ENCODE measurements at places on chromosomes 3 and 15. TPM values are rescaled to one million over a fixed set of nuclear protein-coding genes. Genes with fewer than 3 reads are reported as not detected.

DNA sequence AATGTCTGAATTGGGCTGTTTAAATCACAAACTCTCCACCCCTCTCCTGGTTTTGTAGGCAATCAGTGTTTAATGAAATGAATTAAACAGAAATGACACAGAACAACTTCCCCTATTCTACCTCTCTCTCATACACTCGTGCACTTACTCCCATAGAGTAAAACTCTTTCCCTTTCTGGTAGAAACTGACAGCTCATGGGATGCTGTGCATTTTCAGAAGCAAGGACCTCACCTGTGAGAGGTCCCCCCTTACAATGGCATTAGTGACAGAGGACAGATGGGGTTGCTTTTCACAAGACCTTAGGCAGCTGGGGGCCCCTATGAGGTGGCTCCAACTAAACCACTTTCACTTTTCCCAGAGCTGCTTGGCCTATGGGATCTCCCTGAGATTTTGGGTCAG lies 31.9 kb downstream of the PARP16 start:
- no peaks in the 10 kb centered on the region for H3K27me3 ChIP-seq
- H3K4me1 ChIP-seq, result no peaks in the 10 kb centered on the region
- no peak overlapping the region for H3K27ac ChIP-seq

The SLMAP gene
- 81.0 TPM for total RNA-seq

GRCh38 chr3:40307176-40307575 lies 2.3 kb upstream of the EIF1B start:
- no peak for DNase-seq
- H3K27ac ChIP-seq, result no peak overlapping the region
- H3K4me3 ChIP-seq, result no peak overlapping the region
- H3K36me3 ChIP-seq, result peaks cover 10% of the 10 kb centered on the region

The TICRR gene
- total RNA-seq, result 24.8 TPM

The TNIK gene
- 24.1 TPM for total RNA-seq

DNA sequence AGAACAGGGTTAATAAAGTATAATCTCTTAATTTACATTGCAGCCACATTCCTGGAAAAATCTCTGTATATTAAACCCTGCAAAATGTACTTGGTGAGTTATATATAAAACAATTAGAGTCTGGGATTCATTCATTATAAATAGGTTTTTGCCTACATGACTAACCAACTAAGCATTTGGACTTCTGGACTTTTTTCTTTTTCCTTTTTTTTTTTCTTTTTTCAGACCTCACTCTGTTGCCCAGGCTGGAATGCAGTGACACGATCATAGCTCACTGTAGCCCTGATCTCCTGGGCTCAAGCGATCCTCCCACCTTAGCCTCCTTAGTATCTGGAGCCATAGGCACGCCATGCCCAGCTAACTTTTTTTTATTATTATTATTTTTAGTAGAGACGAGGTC lies 4.5 kb downstream of the DNAJC13 start:
- no peaks in the 10 kb centered on the region for H3K36me3 ChIP-seq
- no peaks in the 10 kb centered on the region for H3K27me3 ChIP-seq
- no peak for DNase-seq
- H3K4me1 ChIP-seq, result no peaks in the 10 kb centered on the region

GRCh38 chr3:65338571-65338970 lies 650.8 kb upstream of the ADAMTS9 start:
- H3K27me3 ChIP-seq, result peaks cover 12% of the 10 kb centered on the region
- H3K36me3 ChIP-seq, result no peaks in the 10 kb centered on the region
- H3K27ac ChIP-seq, result no peak overlapping the region
- H3K4me1 ChIP-seq, result no peaks in the 10 kb centered on the region
- H3K4me3 ChIP-seq, result no peak overlapping the region

- no peaks in the 10 kb centered on the region for H3K27me3 ChIP-seq
- no peaks in the 10 kb centered on the region for H3K36me3 ChIP-seq
- H3K4me3 ChIP-seq, result no peak overlapping the region
- H3K27ac ChIP-seq, result no peak overlapping the region
Measured at GRCh38 chr15:84872009-84872910, 12.2 kb upstream of the SLC28A1 start.

DNA sequence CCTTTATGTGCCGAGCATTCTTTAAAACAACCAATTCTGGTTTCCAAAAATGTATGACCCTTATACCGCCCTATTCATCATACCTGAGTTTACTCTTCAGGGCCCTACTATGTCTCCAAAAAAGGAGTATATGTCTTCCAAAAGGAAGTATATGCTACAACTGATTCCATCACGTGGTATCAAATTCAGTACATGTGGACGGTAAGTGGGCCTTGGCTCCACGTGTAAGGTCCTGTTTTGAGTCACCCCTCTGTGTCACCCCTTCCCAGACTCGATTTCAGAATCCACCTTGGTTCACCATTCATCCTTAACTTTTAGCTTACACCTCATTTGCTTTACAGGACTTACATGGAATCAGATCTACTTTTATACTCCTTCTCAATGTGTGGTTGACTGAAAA lies 37.8 kb downstream of the ABHD2 start:
- H3K4me1 ChIP-seq, result peaks cover 17% of the 10 kb centered on the region
- H3K4me3 ChIP-seq, result no peak overlapping the region
- no peak for DNase-seq
- no peaks in the 10 kb centered on the region for H3K36me3 ChIP-seq
- no peaks in the 10 kb centered on the region for H3K27me3 ChIP-seq

- DNase-seq, result no peak
- no peaks in the 10 kb centered on the region for H3K36me3 ChIP-seq
- no peaks in the 10 kb centered on the region for H3K4me1 ChIP-seq
- H3K4me3 ChIP-seq, result no peak overlapping the region
- H3K27ac ChIP-seq, result no peak overlapping the region
- H3K27me3 ChIP-seq, result no peaks in the 10 kb centered on the region
Measured at GRCh38 chr15:89009080-89009479, 79.2 kb upstream of the ABHD2 start.

The ALDH1A3 gene
- total RNA-seq, result 248 TPM

The NUDT16 gene
- total RNA-seq, result 9.7 TPM

The NOX5 gene
- 0.91 TPM for total RNA-seq

DNA sequence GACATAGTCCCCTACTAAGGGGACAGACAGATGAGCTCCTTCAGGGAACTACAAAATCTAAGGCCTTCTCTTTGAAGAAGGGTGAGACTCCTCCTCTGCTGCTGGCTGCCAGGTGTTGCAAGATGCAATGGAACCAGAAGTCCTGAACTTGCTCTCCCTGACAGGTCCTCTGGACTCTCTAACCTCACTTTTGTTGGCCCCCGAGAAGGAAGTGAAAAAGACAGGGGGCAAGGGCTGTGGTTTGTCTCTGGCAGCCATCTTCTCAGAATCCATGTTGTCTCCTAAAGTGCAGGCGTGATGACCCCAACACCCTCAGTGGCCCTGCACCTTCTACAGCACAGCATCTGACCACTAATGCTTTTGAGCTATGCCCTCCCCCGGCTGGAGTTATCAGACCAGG lies 292.5 kb downstream of the CHST2 start:
- H3K36me3 ChIP-seq, result no peaks in the 10 kb centered on the region
- H3K4me3 ChIP-seq, result no peak overlapping the region
- H3K4me1 ChIP-seq, result no peaks in the 10 kb centered on the region
- H3K27me3 ChIP-seq, result no peaks in the 10 kb centered on the region

DNA sequence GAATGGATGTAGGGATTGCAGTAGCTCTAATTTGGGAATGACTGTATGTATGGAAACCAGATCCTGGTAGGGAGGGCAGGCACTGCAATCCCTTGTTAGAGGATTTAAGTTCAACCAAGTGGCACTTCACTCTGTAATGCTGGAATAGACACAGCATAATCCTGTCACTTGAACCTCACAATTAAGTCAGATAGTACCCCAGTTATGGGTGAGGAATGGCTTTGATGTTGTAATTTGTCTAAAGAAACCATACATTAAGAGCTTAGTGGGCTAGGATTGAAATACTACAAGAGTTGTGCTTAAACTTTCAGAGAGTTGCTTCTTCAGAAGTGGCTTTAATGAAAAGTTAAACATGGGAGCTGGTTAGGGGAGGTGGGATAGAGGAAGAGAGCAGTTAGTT lies 9.3 kb downstream of the RAB7A start:
- H3K27me3 ChIP-seq, result no peaks in the 10 kb centered on the region
- peaks cover 2% of the 10 kb centered on the region for H3K36me3 ChIP-seq
- no peak overlapping the region for H3K4me3 ChIP-seq
- DNase-seq, result no peak
- H3K4me1 ChIP-seq, result no peaks in the 10 kb centered on the region

- H3K4me3 ChIP-seq, result no peak overlapping the region
- H3K36me3 ChIP-seq, result peaks cover 19% of the 10 kb centered on the region
- no peak overlapping the region for H3K27ac ChIP-seq
- H3K27me3 ChIP-seq, result no peaks in the 10 kb centered on the region
- no peaks in the 10 kb centered on the region for H3K4me1 ChIP-seq
Measured at GRCh38 chr15:64400583-64400982, 12.9 kb downstream of the TRIP4 start.

GRCh38 chr3:7697548-7697947 lies 804.1 kb upstream of the LMCD1 start:
- DNase-seq, result no peak
- no peaks in the 10 kb centered on the region for H3K36me3 ChIP-seq
- H3K4me3 ChIP-seq, result no peak overlapping the region

The CLDN1 gene
- total RNA-seq, result 0.20 TPM

DNA sequence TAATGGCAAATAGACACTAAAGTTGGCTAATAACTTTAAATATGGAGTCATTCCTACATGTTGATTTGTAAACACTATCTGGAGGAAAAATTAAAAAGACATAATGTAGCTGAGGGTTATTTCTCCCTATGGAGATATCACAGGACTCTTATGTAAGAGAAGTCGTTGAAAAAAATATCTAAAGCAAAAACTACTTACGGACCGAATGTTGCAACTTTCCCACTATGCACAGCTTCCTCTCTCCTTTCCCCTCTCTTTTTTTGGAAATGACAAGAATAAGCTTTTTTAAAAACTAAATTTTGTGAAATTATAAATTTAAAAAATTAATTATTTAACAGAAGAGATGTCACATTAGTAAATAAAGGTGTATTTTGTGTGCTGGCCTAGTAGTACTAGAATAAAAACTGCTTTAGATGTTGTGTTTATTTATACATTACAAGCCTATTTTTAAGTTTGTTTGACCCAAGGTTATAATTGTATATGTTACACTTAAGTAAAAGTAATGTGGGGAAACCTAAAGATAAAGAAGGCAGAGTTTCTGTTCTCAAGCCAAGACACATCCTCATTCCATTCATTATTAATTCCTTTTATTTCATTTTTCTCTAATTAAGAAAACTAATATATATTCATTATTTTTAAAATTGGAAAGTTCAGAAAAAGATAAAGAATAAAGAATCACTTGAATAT lies 20.7 kb upstream of the PPARG start:
- H3K36me3 ChIP-seq, result no peaks in the 10 kb centered on the region
- H3K4me1 ChIP-seq, result peaks cover 9% of the 10 kb centered on the region
- H3K27me3 ChIP-seq, result no peaks in the 10 kb centered on the region
- no peak for DNase-seq
- H3K4me3 ChIP-seq, result no peak overlapping the region

GRCh38 chr15:55241891-55242290 lies 45.1 kb upstream of the RSL24D1 start:
- no peaks in the 10 kb centered on the region for H3K27me3 ChIP-seq
- no peaks in the 10 kb centered on the region for H3K36me3 ChIP-seq
- no peaks in the 10 kb centered on the region for H3K4me1 ChIP-seq

GRCh38 chr3:38140326-38141172 lies 2.1 kb downstream of the MYD88 start:
- no peaks in the 10 kb centered on the region for H3K36me3 ChIP-seq
- H3K4me1 ChIP-seq, result peaks cover 16% of the 10 kb centered on the region
- DNase-seq, result no peak
- H3K27me3 ChIP-seq, result no peaks in the 10 kb centered on the region
- no peak overlapping the region for H3K27ac ChIP-seq
- H3K4me3 ChIP-seq, result no peak overlapping the region

DNA sequence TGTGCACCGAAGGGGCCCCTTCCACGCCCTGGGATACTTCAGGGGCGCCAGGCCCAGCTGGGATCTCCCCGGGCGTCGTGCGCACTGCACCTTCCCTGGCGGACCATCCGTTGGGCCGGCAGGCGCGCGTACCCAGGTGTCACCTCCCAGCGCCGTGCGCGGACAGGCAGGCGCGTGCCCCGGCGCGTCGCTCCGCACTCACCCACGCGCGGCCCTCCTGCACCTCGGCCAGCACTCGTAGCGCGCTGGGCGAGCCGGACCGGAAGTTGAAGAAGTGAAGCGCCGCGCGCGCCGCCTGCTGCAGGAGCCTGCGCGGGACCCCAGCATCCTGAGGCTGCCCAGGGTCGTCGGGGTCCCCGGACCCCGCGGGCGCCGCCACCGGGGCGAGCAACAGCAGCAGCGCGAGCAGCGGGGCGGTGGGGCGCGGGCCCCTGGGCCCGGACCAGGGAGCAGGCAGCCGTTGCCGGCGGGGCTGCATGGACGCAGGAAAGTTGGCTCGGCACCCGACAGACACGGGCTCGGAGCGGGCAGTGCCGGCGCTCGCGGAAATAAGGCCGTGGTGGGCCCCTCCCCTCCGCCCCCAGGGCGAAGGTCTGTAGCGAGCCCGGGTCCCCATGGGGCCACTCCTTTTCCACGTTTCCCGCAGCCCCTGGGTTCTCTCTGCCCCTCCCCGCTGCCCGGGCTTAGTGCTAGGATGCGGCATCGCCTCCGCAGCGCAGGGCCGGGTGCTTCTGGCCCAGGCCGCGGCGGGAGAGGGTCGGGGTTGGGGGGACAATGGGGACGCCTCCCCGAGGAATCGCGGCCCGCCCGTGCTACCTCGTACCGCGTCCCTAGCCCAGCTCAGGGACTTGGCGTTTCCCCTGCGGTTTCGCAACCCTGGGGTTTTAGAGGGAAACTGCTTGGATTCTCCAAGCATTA lies at the start of gene RARRES1:
Gene RARRES1, minus strand, starts transcription at position 520 of the 918 bp plus-strand sequence. Its CDS starts 42 bp downstream, at position 478.
- no peak within 1 kb of the TSS for H3K27ac ChIP-seq
- H3K4me1 ChIP-seq, result no peaks in the 10 kb centered on the region
- H3K4me3 ChIP-seq, result no peak within 1 kb of the TSS
- no peaks in the 10 kb centered on the region for H3K36me3 ChIP-seq
- H3K27me3 ChIP-seq, result no peaks in the 10 kb centered on the region

The MAPK6 gene
- total RNA-seq, result 57.4 TPM

GRCh38 chr15:92848852-92849598 lies 51.1 kb upstream of the CHD2 start:
- H3K4me3 ChIP-seq, result no peak overlapping the region
- peaks cover 12% of the 10 kb centered on the region for H3K4me1 ChIP-seq
- H3K27me3 ChIP-seq, result no peaks in the 10 kb centered on the region
- H3K27ac ChIP-seq, result no peak overlapping the region
- H3K36me3 ChIP-seq, result no peaks in the 10 kb centered on the region

The MYH15 gene
- total RNA-seq, result 11.2 TPM

- no peaks in the 10 kb centered on the region for H3K27me3 ChIP-seq
- H3K36me3 ChIP-seq, result no peaks in the 10 kb centered on the region
- H3K4me1 ChIP-seq, result peaks cover 4% of the 10 kb centered on the region
- H3K27ac ChIP-seq, result no peak overlapping the region
- DNase-seq, result no peak
Measured at GRCh38 chr15:100681335-100681746, 79.0 kb downstream of the ASB7 start.

Measured in HCT116 (cell line).